ENCODE measurements at places on chromosomes 2 and 18. TPM values are rescaled to one million over a fixed set of nuclear protein-coding genes. Genes with fewer than 3 reads are reported as not detected.

DNA sequence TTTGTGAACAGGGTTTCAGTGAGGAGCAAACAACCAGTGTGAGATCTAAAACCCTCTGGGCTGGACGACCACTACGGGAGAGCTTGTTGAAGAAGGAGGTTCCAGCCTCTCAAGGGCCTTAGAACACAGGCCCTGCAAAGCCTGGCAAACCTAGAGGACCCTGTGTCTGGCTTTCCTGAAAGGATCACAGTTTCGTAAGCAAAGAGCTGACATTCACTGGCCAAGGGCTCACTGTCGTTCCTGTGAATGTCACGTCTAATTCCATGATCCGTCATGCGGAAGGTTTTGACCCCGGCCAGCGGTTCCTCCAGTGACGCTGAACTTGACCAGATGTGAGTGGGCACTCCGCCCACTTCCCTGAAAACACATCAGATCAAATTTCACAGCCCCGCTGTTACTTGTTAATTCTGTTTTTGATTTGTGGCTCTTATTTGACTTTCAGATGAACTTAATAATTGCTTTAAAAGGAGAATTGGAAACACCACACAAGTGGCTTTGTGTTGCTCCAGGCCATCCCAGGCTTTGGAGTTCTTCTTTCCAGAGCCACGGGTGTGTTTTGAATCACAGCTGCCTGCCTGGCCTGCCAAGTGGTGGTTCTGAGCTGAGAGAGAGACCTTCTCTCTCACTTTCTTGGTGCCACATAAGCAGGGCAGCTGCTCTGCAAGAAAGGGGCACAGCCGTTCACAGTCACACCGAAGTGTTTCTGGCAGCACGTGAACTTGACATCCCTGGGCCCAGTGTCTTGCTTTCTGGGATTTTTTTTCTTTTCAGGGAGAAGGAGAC, 308.4 kb downstream of the NDUFA10 start:
- H3K27me3 ChIP-seq = no peaks in the 10 kb centered on the region
- H3K36me3 ChIP-seq = no peaks in the 10 kb centered on the region
- H3K27ac ChIP-seq = no peak overlapping the region
- H3K4me1 ChIP-seq = peaks cover 11% of the 10 kb centered on the region
- DNase-seq = peak; percentile 24

GRCh38 chr2:184597571-184597991, 748 bp upstream of the ZNF804A start:
- no peaks in the 10 kb centered on the region for H3K36me3 ChIP-seq
- peak overlapping the region; percentile 7 for H3K4me3 ChIP-seq
- peak; percentile 3 for DNase-seq
- H3K4me1 ChIP-seq = no peaks in the 10 kb centered on the region
- H3K27ac ChIP-seq = no peak overlapping the region

DNA sequence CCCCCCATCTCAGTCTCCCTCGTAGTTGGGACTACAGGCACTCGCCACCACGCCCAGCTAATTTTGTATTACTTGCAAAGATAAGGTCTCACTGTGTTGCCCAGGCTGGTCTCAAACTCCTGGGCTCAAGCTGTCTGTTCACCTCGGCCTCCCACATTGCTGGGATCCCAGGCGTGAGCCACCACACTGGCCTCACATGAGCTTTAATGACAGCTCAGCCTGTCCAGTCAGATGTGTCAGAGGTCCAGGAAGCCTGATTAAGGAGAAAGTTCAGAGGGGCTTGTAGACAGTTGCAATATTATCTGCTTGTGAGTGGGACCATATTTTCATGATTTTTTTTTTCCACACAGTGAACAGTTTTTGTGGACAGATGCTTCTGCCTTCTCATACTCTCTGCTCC, 82.0 kb downstream of the LIMS1 start:
- H3K27me3 ChIP-seq = no peaks in the 10 kb centered on the region
- DNase-seq = no peak
- no peak overlapping the region for H3K4me3 ChIP-seq
- no peak overlapping the region for H3K27ac ChIP-seq
- no peaks in the 10 kb centered on the region for H3K36me3 ChIP-seq
- peaks cover 65% of the 10 kb centered on the region for H3K4me1 ChIP-seq

DNA sequence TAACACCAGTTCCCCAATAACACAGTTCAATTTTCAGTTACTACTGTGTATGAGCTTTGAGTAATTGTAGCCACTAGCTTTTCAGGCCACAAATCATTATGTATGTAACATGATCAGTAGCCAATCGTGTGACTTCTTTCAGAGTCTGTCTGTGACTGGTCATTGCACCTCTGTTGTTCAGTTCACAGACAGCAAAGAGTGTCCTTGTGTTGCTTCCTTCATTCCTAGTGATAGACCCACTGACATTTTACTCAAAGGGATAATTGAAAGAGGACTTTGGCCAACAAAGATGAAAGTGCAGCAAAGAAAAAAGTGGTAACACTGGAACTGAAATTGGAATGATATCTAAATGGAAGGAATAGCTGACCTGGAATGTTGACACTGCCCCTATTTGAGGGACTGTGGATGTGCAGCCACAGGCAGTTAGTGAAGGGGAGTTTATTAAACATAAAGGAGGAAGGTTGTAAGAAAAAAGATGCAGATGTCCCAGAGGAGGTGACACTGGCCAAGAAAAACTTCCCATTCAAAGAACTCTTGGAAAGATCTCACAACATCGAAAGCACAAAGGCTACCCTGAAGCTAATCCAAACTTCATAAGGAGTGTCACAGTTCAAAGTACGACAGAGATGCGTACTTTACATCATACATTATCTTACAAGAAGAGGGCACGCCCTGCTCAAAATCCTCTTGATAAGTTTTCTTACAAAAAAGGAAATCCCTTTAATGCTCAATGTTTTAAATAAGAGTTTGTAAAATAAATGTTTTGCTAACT, 19.3 kb downstream of the TTC39C start:
- no peaks in the 10 kb centered on the region for H3K27me3 ChIP-seq
- no peaks in the 10 kb centered on the region for H3K4me1 ChIP-seq
- DNase-seq = no peak
- no peak overlapping the region for H3K27ac ChIP-seq
- no peak overlapping the region for H3K4me3 ChIP-seq
- no peaks in the 10 kb centered on the region for H3K36me3 ChIP-seq

Gene TCF23
- not detected for total RNA-seq

GRCh38 chr2:20125164-20125563, 73.7 kb upstream of the LAPTM4A start:
- H3K27me3 ChIP-seq = no peaks in the 10 kb centered on the region
- no peaks in the 10 kb centered on the region for H3K36me3 ChIP-seq
- H3K27ac ChIP-seq = no peak overlapping the region
- no peak overlapping the region for H3K4me3 ChIP-seq
- no peak for DNase-seq

Gene MC5R
- not detected for total RNA-seq

Gene CAPN10
- 22.3 TPM for total RNA-seq

GRCh38 chr18:22167471-22168241, 1.7 kb upstream of the GATA6 start:
- no peak for DNase-seq
- no peaks in the 10 kb centered on the region for H3K36me3 ChIP-seq
- H3K27me3 ChIP-seq = peaks cover 36% of the 10 kb centered on the region

Gene RIT2
- total RNA-seq = not detected

Gene GRB14
- total RNA-seq = 19.3 TPM

GRCh38 chr2:44884231-44884630, 57.3 kb upstream of the SIX3 start:
- no peak for DNase-seq
- H3K27me3 ChIP-seq = no peaks in the 10 kb centered on the region
- no peak overlapping the region for H3K27ac ChIP-seq
- H3K4me3 ChIP-seq = no peak overlapping the region
- H3K36me3 ChIP-seq = no peaks in the 10 kb centered on the region
- H3K4me1 ChIP-seq = no peaks in the 10 kb centered on the region

DNA sequence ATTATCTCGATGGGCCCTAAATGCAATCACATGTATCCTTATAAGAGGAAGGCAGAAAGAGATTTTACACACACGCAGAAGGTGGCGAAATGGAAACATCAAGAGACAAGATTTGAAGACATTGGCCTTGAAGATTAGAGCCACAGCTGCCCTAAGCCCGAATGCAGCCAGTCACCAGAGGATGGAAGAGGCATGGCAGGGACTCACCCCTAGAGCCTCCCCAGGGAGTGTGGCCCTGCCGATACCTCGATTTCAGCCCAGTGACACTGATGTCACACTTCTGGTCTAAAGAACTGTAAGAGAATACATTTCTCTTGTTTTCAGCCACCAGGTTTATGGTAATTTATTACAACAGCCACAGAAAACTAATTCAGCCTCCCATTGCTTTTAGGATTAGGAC, 17.4 kb downstream of the TTC39C start:
- no peak for DNase-seq
- H3K4me1 ChIP-seq = no peaks in the 10 kb centered on the region
- no peaks in the 10 kb centered on the region for H3K27me3 ChIP-seq
- no peak overlapping the region for H3K4me3 ChIP-seq

Gene IMMT
- total RNA-seq = 88.2 TPM
